ENCODE measurements at places on chromosomes 12 and 14. TPM values are rescaled to one million over a fixed set of nuclear protein-coding genes. Genes with fewer than 3 reads are reported as not detected.

MIPOL1 gene
- 8.6 TPM for total RNA-seq

SLC8A3 gene
- under 0.01 TPM for total RNA-seq

MMP17 gene
- 10.8 TPM for total RNA-seq

GLT1D1 gene
- under 0.01 TPM for total RNA-seq

GRIN2B gene
- not detected for total RNA-seq

SELPLG gene
- total RNA-seq: 0.51 TPM

FLRT2 gene
- total RNA-seq: 14.5 TPM

FOXN4 gene
- not detected for total RNA-seq

DEGS2 gene
- 0.26 TPM for total RNA-seq

TOMM20L gene
- not detected for total RNA-seq

LRRK2 gene
- 10.8 TPM for total RNA-seq

RNU7-1 gene
- total RNA-seq: not detected

All from fibroblast of lung (primary cell).